ENCODE measurements at places on chromosomes 11 and 22.
A peak's percentile ranks its signal among the peaks of the same experiment; 100 is the strongest.

GRCh38 chr11:69049490-69049867, 747 bp downstream of the TPCN2 start:
- no peak for DNase-seq

DNA sequence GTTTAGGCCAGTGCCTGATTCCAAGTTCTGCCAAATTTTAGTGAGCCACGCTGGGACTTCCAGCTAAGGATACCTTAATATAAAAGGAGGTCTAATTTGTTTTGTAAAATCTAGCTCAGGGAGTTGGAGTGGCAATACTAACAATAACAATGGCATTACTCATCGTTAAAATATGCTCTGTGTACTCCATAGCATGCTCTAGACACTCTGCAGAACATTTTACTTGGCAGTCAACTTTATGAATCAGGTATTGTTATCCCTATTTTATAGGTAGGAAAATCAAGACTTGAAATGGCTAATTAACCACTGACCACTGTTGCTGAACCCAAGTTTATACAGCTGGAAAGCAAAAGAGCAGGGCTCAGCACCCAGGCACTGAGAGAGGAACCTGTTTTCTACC, 485.0 kb upstream of the KIRREL3 start:
- no peak for DNase-seq

- DNase-seq, result no peak
Observed at GRCh38 chr11:119935349-119935925, 202.5 kb downstream of the TRIM29 start.

GRCh38 chr11:65960824-65961266, 689 bp upstream of the SART1 start:
- no peak for DNase-seq

- DNase-seq, result no peak
Observed at GRCh38 chr22:40491990-40492631, 121.7 kb downstream of the SGSM3 start.

DNA sequence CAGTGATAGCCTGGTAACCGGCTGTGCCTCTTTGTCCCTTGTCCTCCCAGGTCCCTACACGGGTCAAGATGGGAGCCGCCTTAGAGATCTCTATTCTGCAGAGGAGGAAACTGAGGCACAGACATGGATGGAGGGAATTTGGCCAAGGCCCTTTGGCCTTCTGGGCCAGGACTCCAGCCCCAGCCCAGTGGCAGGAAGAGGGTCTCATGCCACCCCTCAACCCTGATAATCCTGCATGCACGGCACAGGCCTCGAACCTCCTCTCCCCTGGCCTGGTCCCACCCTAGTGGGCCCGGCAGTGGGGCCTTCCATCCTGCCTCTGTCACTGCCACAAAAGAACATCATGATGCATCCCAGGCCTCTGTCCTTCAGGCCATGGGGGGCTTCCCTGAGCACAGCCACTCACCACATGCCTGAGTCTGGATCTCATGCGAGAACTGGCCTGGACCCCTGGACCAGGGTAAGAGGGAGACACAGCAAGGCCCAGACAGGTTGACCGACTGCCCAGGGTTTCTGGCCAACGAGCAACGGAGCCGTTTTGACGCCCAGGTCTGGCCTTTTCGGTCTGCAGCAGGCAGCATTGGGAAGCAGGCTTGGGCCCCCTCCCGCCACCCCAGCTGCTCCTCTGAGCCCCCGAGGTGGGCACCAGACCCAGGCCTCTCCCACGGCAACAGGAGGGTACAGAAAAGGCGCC, 6.5 kb downstream of the LINC01488 start:
- DNase-seq, result peak; percentile 15

DNA sequence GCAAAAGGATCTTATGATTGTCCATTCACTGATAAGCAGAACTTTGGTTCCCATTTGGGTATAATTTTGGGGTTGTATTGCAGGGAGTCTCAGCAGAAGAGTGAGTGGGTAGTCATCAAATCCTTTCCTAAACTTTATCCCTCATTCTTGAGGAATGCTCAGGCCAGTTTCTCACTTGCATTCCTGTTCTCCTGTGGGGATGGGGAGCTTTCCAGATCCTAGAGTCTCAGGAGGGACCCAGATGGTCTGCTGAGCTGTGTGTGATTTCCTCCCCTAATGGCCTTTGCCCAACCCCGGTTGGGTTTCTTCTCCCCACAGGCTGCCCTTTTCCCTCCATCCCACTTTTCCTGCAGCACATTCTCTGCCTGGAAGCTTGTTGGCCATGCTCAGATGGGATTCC, 79.9 kb downstream of the MIAT start:
- DNase-seq, result no peak

- no peak for DNase-seq
Observed at GRCh38 chr11:8204025-8204424, 35.2 kb upstream of the RIC3 start.

- no peak for DNase-seq
Observed at GRCh38 chr11:40294349-40294735, 1165.1 kb downstream of the LRRC4C start.

GRCh38 chr11:66318600-66318970, 1.7 kb upstream of the CD248 start:
- DNase-seq, result no peak

DNA sequence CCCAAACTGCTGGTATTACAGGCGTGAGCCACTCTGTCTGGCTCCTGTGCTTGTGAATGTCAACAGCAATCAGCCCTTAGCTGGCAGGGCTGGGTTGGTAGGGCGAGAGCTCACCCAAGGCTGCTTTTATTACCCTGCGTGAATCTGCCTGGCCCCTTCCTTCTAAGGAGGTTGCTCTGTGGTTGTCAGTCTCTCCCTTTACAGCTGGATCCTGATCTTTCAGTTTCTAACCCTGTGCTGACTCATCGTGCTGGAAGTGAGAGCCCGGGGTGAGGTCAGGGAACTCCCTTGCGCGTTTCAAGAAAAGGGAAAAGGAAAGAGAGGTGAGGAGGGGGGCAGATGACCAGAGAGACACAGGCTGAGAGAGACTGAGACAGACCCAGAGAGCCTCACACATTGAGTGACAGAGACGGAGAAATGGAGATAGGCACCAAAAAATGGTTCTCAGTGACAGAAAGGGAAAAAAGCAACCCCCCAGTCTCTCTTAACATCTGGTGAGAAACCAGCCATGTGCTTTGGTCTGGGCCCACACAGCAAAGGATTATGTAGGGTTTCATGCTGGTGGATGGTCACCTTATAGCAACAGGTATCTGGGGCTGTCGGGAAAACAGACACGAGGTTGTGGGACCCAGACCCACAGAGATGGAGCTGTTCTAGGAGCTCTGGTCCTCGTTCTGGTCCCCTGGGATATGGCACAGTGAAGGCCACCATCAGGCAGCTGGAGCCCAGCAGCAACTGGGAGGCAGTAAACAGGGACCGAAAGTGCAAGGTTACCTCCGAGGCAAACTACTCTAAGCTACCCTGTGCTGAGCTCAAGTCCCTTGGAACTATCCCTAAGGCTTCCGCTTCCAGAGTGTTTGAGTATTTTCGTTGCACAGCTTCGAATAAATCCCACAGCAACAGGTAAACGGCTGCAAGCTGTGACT, 2.5 kb downstream of the TCN2 start:
- no peak for DNase-seq

GRCh38 chr22:24926849-24927579, 19.5 kb downstream of the LHFPL7 start:
- no peak for DNase-seq

GRCh38 chr11:73946798-73947458, 3.9 kb upstream of the DNAJB13 start:
- no peak for DNase-seq

GRCh38 chr11:117824571-117825537, at the start of gene FXYD2:
Gene FXYD2, minus strand, starts transcription at chr11:117824744. Its CDS starts 66 bp downstream, at chr11:117824678.
- DNase-seq, result no peak

DNA sequence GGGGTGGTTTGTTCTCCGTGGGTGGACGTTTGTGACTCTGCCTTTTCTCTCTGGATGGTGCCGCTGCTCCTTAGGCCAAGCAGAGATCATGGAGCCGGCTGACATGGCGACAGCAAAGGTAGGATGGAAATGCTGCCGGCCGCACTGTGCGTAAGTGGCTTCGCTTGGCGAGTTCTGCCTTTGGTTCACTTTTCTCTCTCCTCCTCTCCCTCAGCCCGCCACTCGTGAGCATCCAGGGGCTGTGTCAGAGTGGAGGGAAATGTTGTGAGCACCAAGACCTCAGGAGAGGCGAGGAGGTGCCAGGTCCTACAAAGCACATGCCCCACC, 80.5 kb downstream of the GRAMD1B start:
- DNase-seq, result no peak

DNA sequence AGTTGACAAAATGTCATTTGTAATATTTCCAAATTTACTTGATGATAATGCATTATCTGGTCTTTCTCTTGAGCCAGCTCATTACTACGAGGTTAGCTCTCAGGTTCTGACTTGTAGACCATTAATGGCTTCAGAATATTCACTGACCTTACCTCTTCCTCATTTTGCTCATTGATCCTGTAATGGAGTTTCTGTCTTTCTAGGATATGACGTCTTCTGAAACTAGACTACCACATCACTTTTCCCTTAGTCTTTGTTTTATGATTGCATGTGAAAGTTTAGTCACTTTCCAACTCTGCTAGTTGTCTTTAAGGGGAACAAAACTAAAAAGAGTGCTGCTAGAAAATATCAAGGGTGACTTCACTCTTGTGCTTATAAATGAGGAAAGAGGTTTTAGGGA, 697.6 kb downstream of the JRKL start:
- DNase-seq, result no peak

DNA sequence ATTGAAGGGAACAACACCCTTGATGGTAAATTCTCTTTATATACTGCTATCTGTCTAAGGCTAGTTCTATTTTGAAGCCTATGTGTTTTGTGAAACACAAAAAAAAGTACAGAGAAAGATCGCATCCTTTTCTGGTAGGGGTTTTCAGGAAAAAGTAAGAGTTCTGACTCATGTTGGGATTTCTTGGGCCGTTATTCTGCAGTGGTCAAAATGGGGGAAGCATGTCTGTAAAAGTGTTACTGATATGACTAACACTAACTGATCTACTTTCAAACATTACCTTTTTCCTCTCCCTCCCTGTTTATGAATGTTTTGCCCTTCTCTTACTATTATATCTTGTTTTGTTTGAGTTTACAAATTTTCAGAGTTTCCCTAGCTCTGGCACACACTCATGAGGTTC, 53.9 kb downstream of the CTNND1 start:
- no peak for DNase-seq

- DNase-seq, result no peak
Observed at GRCh38 chr11:35007277-35007676, 90.9 kb downstream of the PDHX start.

GRCh38 chr11:11163669-11164333, 189.2 kb downstream of the CSNK2A3 start:
- no peak for DNase-seq

All from left hindlimb (tissue), 1 donor.